ENCODE measurements at places on chromosomes 12 and 14. TPM values are rescaled to one million over a fixed set of nuclear protein-coding genes. Genes with fewer than 3 reads are reported as not detected.

DNA sequence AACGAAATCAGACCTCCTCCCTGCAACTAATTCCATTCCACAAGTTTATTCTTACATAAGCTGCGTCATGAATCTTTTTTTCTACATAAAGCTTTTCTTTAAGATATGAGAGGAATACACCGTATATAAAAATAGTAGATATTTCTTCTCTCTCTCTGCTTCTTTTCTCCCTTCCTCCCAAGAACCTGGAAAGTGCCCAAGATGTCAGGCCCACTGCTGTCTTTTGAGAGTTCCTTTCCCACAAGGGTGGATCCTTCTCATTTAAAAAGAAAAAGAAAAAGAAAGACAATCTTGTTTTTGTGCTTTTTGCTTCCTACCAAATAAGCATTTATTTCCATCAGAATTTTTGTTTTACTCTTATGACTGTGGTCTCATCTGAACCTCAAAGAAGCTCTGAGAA lies 11.0 kb downstream of the TESPA1 start:
- no peak for DNase-seq
- H3K27ac ChIP-seq, result peak overlapping the region; percentile 42
- H3K4me1 ChIP-seq, result peaks cover 77% of the 10 kb centered on the region
- no peak overlapping the region for H3K4me3 ChIP-seq

GRCh38 chr12:15861404-15861803 lies 20.8 kb upstream of the STRAP start:
- peaks cover 51% of the 10 kb centered on the region for H3K27me3 ChIP-seq
- H3K4me1 ChIP-seq, result peaks cover 6% of the 10 kb centered on the region
- H3K36me3 ChIP-seq, result no peaks in the 10 kb centered on the region
- H3K4me3 ChIP-seq, result no peak overlapping the region
- DNase-seq, result no peak

- DNase-seq, result no peak
- no peak overlapping the region for H3K4me3 ChIP-seq
- H3K27me3 ChIP-seq, result no peaks in the 10 kb centered on the region
Measured at GRCh38 chr12:91914701-91915100, 230.9 kb downstream of the BTG1 start.

DNA sequence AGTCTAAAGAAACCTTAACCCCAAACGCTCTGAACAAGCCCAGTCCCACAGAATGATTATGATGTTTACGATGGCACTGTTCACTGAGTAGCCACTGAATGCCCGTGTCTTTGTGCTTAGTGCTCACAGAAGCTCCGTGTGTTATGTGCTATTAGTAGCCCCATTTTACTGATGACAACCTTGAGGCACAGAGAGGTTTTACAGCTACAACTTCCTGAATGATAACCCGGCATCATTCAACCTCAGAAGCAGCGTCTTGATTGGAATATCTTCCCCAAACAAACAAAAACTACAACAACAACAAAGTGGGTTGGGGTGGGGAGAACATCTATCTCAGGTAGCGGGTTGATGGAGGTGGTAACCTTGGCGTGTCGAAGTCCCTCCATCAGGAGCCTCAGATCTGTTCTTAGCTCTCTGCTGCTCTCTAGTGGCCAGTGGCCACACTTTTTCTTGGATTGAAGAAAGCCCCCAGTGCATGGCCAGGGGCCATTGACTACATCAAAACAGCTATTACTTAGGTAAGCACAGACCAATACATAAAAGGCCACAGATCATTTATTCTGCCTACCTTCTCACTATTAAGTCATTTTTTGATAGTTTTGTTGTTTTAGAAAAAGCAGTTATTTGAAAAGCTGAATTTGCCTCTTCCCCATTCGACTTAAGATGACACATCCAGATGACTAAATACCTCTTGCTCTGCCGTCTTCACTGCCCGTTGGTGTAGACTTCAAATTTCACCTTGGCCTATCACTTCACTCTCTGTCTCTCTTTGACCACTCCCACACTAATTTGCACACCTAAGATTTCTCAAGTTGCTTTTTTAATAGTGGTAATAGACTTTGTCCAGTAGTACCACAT lies 376.9 kb downstream of the GALC start:
- peaks cover 1% of the 10 kb centered on the region for H3K27me3 ChIP-seq
- H3K4me1 ChIP-seq, result no peaks in the 10 kb centered on the region
- no peaks in the 10 kb centered on the region for H3K36me3 ChIP-seq

GRCh38 chr14:50477760-50478159 lies 54.6 kb downstream of the MAP4K5 start:
- H3K4me3 ChIP-seq, result no peak overlapping the region
- peaks cover 49% of the 10 kb centered on the region for H3K36me3 ChIP-seq
- H3K27me3 ChIP-seq, result no peaks in the 10 kb centered on the region
- H3K4me1 ChIP-seq, result no peaks in the 10 kb centered on the region

DNA sequence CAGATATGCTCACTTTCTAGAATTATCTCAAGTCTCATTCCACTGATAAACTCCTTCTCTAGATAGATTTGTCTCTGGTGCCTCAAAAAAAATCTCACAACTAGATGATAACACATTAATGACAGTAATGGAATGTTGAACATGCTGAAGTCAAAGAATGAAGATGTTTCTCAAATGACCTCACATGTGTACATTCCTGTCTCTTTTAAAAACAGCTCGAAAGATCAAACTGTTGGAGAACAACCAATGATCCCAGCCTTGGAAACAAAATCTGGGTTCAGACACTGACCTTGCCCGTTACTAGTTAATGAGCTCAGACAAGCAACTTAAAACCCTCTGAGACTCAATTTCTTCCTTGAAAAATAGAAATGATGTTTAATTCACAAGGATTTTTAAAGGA lies 44.7 kb upstream of the KCNJ8 start:
- no peak for DNase-seq
- no peaks in the 10 kb centered on the region for H3K4me1 ChIP-seq
- H3K4me3 ChIP-seq, result no peak overlapping the region
- no peaks in the 10 kb centered on the region for H3K27me3 ChIP-seq

GRCh38 chr14:69685218-69685616 lies 73.8 kb downstream of the SUSD6 start:
- peak overlapping the region; percentile 96 for H3K27ac ChIP-seq
- no peaks in the 10 kb centered on the region for H3K27me3 ChIP-seq
- DNase-seq, result peak; percentile 90
- H3K4me1 ChIP-seq, result peaks cover 81% of the 10 kb centered on the region
- peak overlapping the region; percentile 75 for H3K4me3 ChIP-seq

GRCh38 chr12:27534060-27534764 lies 10.2 kb downstream of the PPFIBP1 start:
- H3K36me3 ChIP-seq, result peaks cover 14% of the 10 kb centered on the region
- peak overlapping the region; percentile 68 for H3K27ac ChIP-seq
- peak overlapping the region; percentile 58 for H3K4me3 ChIP-seq
- DNase-seq, result peak; percentile 78
- H3K4me1 ChIP-seq, result peaks cover 33% of the 10 kb centered on the region

DNA sequence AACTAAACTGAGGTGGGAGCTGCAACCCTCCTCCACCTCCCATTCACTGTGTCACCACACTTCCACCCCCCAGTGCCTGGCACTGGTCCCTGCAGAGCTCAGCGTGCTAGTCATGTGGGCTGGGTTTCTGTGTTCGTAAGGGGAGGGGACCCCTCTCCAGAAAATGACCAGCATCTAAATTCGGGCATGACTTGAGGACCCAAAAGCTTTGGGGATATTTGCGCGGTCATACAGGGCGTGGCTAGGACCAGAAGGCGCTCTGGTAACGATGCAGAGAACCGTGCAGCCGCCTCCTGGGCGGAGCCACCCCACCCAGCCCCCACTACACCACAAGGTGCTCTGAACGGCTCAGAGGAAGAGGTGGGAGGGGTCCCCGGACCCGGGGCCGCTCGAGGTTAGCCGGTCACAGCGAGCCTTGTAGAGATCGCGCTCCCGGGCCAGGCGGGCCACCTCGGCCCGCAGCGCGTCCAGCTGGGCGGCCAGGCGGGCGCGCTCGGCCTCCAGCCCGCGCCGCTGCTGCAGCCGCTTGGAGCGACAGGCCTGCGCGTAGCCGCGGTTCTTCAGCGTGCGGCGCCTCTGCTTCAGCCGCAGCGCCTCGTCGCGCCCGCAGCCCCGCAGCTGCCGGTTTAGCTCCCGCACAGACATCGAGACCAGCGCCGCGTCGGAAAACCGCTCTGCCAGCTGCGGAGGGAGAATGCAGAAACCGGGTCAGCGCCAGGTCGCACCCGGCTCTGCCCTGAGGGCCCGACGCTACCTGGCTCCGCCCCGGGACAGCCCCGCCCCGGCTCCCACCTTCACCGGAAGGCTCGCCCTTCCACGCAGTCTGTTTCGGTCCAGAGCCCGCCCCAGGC lies 9.8 kb downstream of the CPNE6 start:
- H3K4me3 ChIP-seq, result peak overlapping the region; percentile 84
- H3K27me3 ChIP-seq, result peaks cover 6% of the 10 kb centered on the region
- peaks cover 16% of the 10 kb centered on the region for H3K4me1 ChIP-seq
- H3K36me3 ChIP-seq, result no peaks in the 10 kb centered on the region
- peak; percentile 93 for DNase-seq

- DNase-seq, result no peak
- no peaks in the 10 kb centered on the region for H3K4me1 ChIP-seq
- H3K4me3 ChIP-seq, result no peak overlapping the region
- peaks cover 7% of the 10 kb centered on the region for H3K27me3 ChIP-seq
- no peak overlapping the region for H3K27ac ChIP-seq
Measured at GRCh38 chr12:110508071-110508586, 6.0 kb downstream of the RAD9B start.

GRCh38 chr14:37695866-37696265 lies 100.4 kb downstream of the TTC6 start:
- no peak overlapping the region for H3K4me3 ChIP-seq
- no peak overlapping the region for H3K27ac ChIP-seq
- H3K36me3 ChIP-seq, result no peaks in the 10 kb centered on the region
- H3K27me3 ChIP-seq, result no peaks in the 10 kb centered on the region

- H3K27ac ChIP-seq, result peak overlapping the region; percentile 94
- no peaks in the 10 kb centered on the region for H3K27me3 ChIP-seq
- DNase-seq, result no peak
- H3K4me3 ChIP-seq, result peak overlapping the region; percentile 75
- peaks cover 19% of the 10 kb centered on the region for H3K4me1 ChIP-seq
Measured at GRCh38 chr12:31362115-31362758, 36.3 kb upstream of the SINHCAF start.

DNA sequence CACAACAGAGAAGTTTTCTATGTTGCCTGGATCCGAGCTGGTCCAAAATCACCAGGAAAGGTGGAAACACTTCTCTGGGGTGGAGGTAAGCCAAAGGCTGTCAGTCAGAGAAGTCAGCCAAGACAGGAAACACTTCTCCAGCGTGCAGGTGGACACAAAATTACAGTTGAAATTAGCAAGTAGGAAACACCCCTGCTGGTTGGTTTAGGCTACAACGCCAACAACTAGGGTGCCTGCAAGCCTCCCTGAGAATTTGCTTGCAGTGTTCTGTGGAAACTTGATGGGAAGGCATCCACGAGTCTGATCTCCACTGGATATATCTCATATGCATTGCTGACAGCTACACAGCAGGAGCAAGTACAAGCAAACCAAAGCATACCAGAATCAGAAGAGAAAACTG lies 600.5 kb downstream of the RERGL start:
- H3K36me3 ChIP-seq, result no peaks in the 10 kb centered on the region
- H3K27ac ChIP-seq, result no peak overlapping the region
- no peak for DNase-seq
- no peaks in the 10 kb centered on the region for H3K4me1 ChIP-seq

- H3K4me3 ChIP-seq, result no peak overlapping the region
- peak overlapping the region; percentile 36 for H3K27ac ChIP-seq
- H3K4me1 ChIP-seq, result peaks cover 66% of the 10 kb centered on the region
- H3K36me3 ChIP-seq, result no peaks in the 10 kb centered on the region
Measured at GRCh38 chr12:57834086-57834876, 12.2 kb downstream of the CTDSP2 start.

- no peaks in the 10 kb centered on the region for H3K36me3 ChIP-seq
- H3K27ac ChIP-seq, result no peak overlapping the region
- H3K4me3 ChIP-seq, result no peak overlapping the region
Measured at GRCh38 chr12:3777206-3777809, 24.4 kb upstream of the CRACR2A start.

DNA sequence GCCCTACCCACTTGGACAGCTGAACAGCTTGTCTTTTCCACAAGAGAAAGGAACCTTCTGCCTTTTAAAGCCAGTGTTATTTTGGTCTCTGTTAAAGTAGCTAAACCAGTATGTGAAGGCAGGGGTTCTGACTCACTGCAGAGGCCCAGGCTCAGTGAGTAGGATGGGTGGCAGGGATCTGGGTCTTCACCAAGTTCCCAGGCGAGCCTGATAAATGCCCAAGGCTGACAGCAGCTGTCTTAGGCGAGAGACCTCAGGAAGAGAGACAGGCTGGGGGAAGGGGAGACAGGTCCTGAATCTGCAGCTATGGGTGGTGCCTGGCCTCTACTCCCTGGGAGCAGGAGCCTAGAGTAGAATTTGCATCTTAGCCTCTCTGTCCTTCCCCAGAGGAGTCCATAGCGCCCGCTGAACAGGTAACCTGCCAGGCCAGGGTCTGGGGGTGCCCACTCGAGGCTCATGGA lies 18.1 kb upstream of the KIF26A start:
- H3K27me3 ChIP-seq, result peaks cover 23% of the 10 kb centered on the region
- no peak overlapping the region for H3K27ac ChIP-seq
- no peaks in the 10 kb centered on the region for H3K36me3 ChIP-seq
- H3K4me3 ChIP-seq, result no peak overlapping the region
- no peaks in the 10 kb centered on the region for H3K4me1 ChIP-seq

DNA sequence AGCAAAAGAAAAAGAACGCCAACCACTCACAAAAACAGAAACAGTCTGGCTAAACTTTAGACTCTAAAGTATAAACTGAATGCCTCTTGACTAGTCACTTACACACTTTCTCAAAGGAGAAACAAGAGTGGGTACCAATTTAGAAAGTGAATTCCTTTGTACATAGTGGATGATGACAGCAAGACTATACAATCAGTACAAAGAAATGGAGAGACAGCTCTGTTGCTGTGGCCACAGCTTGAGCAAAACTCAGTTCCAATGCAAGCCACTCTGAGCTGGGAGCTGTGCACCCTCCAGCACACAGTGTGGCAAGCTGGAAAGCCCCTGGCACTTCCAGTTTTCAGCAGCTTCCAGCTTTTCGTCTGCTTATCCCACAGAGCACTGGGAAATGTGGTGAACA lies 21.7 kb downstream of the NT5DC3 start:
- H3K36me3 ChIP-seq, result peaks cover 10% of the 10 kb centered on the region
- H3K27me3 ChIP-seq, result no peaks in the 10 kb centered on the region
- no peak for DNase-seq
- peaks cover 3% of the 10 kb centered on the region for H3K4me1 ChIP-seq

DNA sequence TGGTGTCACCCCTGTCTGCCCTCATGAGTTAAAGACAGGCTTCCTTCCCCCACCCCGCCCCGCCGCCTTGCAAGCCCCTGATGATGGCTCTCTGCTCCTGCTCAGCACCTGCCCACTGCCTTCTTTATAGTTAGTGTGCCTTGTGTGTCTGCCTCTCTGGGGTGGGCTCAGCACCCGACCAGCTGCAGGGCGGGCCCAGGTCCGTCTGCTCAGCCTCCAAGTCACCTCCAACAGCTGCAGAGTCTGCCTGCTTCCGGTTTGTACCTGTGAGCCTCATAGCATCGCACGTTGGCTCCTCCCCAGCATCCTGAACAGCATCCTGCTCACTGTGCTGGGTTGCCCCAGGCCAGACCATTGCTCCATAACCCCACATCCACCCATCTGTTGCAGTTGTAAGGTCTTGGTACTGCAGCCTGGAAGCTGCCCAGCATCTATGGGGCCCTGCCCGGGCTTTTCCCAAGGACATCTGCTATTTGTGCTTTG lies 3.5 kb downstream of the TGFB3 start:
- no peak overlapping the region for H3K4me3 ChIP-seq
- H3K4me1 ChIP-seq, result peaks cover 30% of the 10 kb centered on the region
- H3K27ac ChIP-seq, result no peak overlapping the region
- H3K27me3 ChIP-seq, result peaks cover 2% of the 10 kb centered on the region

Gene HSPB8
- total RNA-seq, result not detected

Gene CATSPERB
- 0.30 TPM for total RNA-seq

Gene PTPN21
- total RNA-seq, result 0.21 TPM

Gene TPPP2
- not detected for total RNA-seq

Gene NPFF
- 0.57 TPM for total RNA-seq

Gene BMP4
- total RNA-seq, result not detected

Gene TBX3
- total RNA-seq, result not detected

Gene TOMM20L
- not detected for total RNA-seq

All from activated CD4-positive, alpha-beta T cell treated with anti-CD3 and anti-CD28 coated beads, Interleukin-2, amount 10 ng/mL, durations not matched to agents 24 days and 14 days (primary cell).